ENCODE measurements at places on chromosomes 7 and 10.

- no peak for DNase-seq
Observed at GRCh38 chr10:60315311-60315710, 74.4 kb downstream of the ANK3 start.

DNA sequence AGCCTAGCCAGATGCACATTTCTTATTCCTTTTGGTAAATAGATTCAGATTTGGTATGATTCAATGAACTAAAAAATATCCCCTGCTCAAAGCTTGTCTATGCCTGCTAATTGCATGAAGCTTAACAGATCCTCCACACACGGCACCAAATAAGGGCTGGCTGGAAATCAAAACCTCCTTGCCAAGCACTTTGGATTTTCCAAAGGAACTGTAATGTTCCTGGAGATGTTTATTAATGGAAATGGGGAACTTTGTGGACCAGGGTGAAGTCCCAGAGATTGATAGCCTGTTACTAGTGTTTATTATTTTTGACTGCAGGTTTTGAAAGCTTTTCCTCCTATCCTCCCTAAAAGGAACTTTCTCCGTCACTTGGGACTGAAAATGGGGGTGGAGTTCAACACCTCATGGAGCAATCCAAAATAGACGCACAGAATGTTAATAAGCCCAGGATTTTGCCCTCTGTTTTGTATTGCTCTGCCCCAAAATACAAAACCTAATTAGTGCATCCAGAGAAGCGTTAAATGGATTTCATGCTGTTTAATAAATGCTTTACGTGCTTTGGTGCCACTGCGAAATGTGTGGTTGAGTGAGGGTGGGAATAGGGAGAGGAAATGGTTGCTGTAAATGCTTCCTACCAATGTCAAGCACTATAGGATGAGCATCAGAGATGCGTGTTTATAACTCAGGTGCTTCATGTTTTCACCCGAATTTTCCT, 1027.7 kb downstream of the LRMDA start:
- DNase-seq = no peak

GRCh38 chr7:69422574-69422985, 175.7 kb upstream of the AUTS2 start:
- no peak for DNase-seq

GRCh38 chr7:27191833-27192545, 7.0 kb upstream of the HOXA11 start:
- no peak for DNase-seq

DNA sequence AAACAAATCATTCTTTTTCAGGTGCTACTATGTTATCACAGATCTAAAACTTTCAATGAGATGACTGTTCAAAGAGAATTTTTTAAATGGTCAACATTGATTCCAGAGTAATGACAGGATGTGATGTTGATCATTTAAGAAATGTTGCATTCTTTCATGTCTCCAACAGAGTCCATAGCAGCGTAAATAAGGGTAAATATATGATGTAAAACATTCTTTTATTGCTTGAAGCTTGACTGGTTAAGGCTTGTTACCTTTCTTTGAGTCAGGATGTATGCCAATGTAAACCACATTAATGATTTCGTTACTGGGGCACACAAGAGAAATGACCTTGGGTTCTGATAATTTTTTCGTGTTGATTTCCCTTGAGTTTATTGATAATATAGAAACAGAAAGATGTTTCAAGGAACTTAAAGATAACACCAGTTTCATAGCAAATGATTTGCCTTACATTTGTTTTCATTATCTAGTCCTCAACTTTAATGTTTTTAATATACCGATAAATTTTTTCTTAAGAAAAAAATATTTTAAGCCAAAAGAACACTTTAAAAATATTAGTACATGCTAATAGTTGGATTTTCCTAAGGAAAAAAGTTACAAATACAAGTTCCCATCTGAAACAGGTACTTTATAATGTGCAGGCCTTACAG, 3.5 kb downstream of the STK17A start:
- DNase-seq = no peak

DNA sequence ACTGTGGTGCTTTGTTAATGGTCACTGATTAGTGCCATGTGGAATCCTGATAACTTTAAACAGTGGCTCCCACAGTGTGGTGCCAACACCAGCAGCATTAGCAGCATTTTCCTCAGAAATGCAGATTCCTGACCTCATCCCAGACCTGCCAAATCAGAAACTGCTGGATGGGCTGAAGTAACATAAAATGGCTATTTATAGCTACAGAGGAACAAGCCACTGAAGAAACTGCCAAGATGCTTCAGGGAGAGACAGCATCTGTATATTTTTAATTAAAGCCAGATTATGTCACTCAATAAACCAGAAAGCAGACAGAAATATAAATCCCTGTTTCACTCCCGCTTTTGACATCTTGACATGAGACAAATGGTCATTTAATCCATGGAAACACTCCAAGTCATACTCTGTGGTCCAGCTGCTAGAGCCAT, 178.5 kb downstream of the AMPH start:
- DNase-seq = no peak

GRCh38 chr10:1213252-1214070, 157.3 kb downstream of the WDR37 start:
- DNase-seq = no peak

- DNase-seq = peak; percentile 56
Observed at GRCh38 chr10:128178302-128178958, 52.2 kb upstream of the MKI67 start.

DNA sequence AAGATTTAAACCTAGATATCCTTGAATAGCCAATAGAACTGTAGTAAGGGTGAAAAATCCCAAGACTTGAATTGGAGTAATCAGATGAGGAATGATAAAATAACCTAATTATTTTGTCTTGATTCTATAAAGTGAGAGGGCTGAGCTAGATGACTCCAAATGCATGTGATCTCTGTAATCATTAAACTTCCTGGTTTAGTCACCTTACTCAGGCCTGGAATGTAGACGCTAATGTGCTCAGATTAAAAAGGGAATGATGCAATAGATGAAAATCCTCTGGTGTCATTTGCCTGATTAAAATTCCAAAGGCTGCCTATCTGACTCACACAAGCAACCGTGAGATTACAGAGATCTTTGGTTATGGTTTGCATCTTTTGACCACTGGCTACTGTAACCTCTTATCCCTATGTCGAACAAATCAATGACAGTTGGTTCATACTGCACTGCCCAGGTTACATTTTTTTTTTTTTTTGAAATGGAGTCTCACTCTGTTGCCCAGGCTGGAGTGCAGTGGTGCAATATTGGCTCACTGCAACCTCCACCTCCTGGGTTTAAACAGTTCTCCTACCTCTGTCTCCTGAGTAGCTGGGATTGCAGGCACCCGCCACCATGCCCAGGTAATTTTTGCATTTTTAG, 2.9 kb upstream of the HKDC1 start:
- no peak for DNase-seq

DNA sequence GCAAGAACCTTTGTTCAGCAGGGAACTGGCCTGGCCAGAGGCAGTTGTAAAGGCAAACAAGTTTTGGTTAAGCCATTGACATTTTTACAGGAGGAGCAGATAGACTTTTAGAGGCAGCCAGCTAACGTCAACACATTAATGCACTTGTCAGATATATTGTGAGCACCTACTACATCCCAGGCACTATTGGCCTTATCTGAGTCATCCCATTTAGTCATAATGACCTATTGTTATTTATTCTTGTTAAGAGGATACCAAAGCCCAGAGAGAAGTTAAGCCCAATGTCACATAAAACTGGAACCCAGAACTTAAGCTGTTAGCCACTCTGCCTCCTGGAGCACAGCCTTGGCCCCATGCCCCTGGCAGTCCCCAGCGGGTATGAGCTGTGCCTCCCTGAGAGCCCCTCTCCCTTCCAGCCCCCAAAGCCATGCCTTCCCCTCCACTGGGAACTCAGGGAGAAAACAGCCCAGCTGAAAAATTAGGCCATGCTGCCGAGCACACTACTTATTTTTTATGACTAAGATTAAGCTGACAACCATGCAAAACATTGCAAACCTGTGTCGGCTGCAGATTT, 32.7 kb upstream of the TRIM8 start:
- DNase-seq = no peak

GRCh38 chr7:2198760-2199159, 34.0 kb downstream of the MAD1L1 start:
- no peak for DNase-seq

DNA sequence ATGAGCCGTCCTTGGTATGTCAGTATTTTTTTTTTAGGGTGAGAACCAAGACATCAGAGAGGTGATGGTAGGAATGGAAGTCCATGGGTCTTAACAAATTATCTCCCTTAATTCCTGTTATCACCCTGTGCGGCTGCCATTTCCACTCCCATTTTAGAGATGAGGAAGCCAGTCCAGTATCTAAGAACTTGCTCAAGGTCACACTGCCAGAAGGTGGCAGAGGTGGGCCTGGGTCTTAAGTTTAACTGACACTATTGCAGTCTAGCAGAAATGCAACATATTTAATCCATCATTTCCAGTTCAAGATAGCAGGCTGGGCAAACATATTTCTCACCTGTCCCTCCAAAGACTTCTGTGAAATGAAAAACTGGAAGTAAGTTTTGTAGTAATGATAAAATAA, 108.3 kb downstream of the GLI3 start:
- no peak for DNase-seq

DNA sequence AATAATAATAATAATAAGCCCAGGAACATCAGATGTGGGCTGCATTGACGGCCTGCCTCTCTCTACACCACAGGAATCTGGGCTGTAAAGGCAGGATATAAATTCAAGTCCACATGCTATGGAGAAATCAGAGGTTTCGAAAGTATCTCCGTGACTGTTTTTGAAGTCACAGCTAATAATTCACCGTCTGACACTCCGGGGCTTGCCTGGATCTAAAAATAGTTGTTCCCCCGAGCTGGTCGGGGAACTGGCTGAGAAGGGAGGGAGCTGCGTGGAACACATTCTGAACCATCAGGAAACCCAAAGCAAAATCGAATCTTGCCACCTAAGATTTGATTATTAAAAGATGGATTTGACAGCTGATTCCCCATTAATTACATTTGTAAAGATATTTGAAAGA, 35.4 kb downstream of the KLF6 start:
- no peak for DNase-seq

DNA sequence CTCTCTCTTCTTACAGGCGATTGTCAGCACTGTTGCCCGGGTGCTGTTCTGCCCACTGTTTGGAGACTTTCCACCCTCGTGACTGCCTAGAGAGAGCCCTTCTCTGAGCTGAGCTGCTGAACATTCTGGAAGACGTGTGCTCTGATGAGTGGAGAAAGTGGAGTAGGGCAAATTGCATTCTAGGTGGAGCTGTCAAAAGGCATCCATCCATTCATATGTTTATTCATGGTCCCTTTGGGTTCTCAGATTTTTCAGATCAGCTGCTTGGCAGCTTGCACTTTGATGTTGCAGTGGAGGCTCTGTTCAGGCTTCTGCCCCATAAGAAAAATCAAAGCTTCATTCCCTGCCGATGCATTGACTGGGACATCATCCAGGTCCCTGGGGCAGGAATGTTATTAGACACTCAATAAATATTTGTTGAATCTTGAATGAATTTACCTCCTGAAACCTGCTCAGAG, 120.7 kb upstream of the EEPD1 start:
- no peak for DNase-seq

DNA sequence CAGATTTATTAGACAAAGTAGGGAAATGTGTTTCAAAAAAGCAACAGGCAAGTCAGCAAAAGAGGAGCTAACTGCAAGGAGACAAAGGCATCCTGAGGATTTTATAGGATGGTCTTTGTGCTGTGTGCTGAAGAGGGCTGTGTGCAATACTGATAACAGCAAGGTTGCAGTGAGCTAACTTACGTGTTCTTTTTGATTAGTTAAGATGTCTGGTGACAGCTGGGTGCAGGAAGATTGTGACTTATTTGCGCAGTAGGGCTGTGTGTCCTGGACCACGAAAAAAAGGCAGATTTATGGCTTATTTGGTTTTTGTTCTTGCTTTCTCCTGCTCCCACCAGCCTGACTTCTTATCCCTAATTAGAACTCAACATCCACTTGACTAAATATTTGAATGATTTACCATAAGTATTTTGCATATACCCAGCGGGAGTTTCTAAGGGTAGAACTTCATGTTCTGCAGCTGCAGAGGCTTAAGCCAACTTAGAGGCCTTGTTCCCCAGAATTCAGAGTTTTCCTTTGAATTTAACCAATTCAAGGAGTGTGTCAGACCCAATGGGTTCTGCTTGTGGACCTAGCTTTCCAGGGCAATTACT, 119.0 kb downstream of the ANKRD26 start:
- DNase-seq = no peak

GRCh38 chr10:3763852-3764625, 21.0 kb downstream of the KLF6 start:
- DNase-seq = no peak

- DNase-seq = no peak
Observed at GRCh38 chr7:36614959-36615358, 109.3 kb downstream of the AOAH start.

- peak; percentile 5 for DNase-seq
Observed at GRCh38 chr10:94546049-94546900, 687 bp downstream of the HELLS start.

DNA sequence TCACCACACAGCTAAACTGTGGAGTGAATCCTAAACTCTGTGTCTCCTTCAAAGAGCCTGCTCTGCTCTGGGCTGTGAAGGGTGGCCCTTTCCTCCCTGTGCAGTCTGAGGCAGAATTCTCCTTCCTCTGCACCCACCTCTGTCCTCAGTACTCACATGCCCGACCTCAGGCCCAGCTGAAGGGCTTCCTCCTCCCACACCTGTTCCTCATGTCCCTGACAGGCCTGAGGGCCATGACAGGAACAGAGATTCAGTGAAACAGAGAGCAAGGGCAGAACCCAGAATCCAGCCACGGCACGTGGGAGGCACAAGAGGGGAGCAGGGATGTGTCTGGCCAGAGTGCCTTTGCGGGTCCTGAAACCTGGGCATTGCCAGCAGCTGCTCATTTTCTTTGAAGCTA, 13.9 kb downstream of the CREB3L2 start:
- no peak for DNase-seq

- DNase-seq = no peak
Observed at GRCh38 chr10:101429423-101429822, 75.5 kb downstream of the BTRC start.

DNA sequence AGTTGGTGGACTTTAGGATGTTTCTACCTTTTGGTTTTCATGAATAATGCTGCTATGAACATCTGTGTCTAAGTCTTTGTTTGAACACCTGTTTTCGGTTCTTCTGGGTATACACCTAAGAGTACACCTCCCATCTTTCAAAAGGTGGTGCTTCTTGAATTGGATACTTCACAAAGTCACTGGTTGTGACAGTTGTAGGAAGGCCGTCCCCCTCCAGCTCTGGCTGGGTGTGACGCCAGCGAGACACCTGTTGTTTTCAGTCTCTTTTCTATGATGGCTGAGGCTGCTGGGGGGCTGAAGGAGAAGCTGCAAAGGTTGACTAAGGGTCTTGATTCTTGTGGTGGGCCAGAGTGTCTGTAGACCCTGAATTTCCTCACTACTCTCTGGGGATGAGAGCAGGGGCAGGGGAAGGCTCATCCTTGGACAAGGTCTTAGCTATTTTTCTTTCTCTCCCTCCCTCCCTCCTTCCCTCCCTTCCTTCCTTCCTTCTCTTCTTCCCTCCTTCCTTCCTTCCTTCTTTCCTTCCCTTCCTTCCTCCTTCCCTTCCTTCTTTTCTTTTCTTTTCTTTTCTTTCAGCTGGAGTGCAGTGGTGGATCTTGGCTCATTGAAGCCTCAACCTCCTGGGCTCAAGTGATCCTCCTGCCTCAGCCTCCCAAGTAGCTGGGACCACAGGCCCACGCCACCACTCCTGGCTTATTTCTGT, 5.6 kb downstream of the NEURL1 start:
- DNase-seq = no peak
